ENCODE measurements at places on chromosomes 3 and 15. TPM values are rescaled to one million over a fixed set of nuclear protein-coding genes. Genes with fewer than 3 reads are reported as not detected.

- no peak for DNase-seq
Measured at GRCh38 chr15:101844916-101845315, 32.9 kb downstream of the OR4F15 start.

GRCh38 chr3:135329479-135329878 is 534.4 kb downstream of the EPHB1 start:
- peak; percentile 64 for DNase-seq

GRCh38 chr3:41673650-41674049 is 288.3 kb downstream of the ULK4 start:
- DNase-seq = no peak

The DPPA2 gene
- total RNA-seq = not detected

The IMPG2 gene
- total RNA-seq = 0.20 TPM

The FBXL22 gene
- 20.7 TPM for total RNA-seq

The SPPL2A gene
- total RNA-seq = 157 TPM

Data from heart left ventricle (tissue), 16 donors.